ENCODE measurements at places on chromosomes 5 and 9. TPM values are rescaled to one million over a fixed set of nuclear protein-coding genes. Genes with fewer than 3 reads are reported as not detected.

- no peak for DNase-seq
These were observed 46.8 kb upstream of the PLPP6 start for GRCh38 chr9:4615251-4615650.

- no peak for DNase-seq
These were observed 338.7 kb upstream of the PDE4D start for GRCh38 chr5:60232036-60232795.

GRCh38 chr9:29816954-29817703 lies 2243.8 kb upstream of the C9orf72 start:
- DNase-seq: no peak

- DNase-seq: no peak
These were observed 13.6 kb downstream of the GTF3C4 start for GRCh38 chr9:132683873-132684272.

GRCh38 chr9:78030296-78030552 lies 1.4 kb downstream of the GNAQ start:
- DNase-seq: peak; percentile 16

GRCh38 chr9:131774636-131775035 lies 34.8 kb upstream of the RAPGEF1 start:
- DNase-seq: no peak

GRCh38 chr5:90136952-90137528 lies 272.5 kb downstream of the CETN3 start:
- DNase-seq: no peak

- no peak for DNase-seq
These were observed 40.9 kb downstream of the ZNF608 start for GRCh38 chr5:124705577-124705976.

GRCh38 chr5:131589510-131590348 lies 45.3 kb downstream of the RAPGEF6 start:
- DNase-seq: no peak

GRCh38 chr5:57002959-57003485 lies 51.1 kb upstream of the MIER3 start:
- no peak for DNase-seq

- DNase-seq: no peak
These were observed 15.8 kb upstream of the KIF4B start for GRCh38 chr5:154997746-154998145.

DNA sequence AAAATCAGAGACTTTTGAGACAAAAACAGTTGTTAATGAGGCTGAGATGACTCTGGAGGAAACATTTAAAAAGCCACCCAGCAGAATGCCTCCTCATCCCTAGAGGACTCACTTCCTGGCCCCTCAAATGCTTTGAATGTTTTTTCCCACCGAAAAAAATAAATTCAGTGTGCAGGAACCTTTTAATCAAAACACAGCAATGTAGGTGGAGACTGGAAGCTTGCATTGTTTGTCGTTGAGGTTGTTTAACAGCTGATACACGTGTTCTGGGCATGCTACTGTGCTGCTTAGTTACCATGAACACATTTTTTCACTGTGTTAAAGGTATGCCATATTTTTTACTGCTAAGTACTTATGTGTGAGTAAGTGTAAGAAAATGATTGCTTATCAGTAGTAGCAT lies 65.7 kb upstream of the ADCY2 start:
- no peak for DNase-seq

- peak; percentile 84 for DNase-seq
These were observed 822 bp downstream of the RASEF start for GRCh38 chr9:83061990-83062650.

DNA sequence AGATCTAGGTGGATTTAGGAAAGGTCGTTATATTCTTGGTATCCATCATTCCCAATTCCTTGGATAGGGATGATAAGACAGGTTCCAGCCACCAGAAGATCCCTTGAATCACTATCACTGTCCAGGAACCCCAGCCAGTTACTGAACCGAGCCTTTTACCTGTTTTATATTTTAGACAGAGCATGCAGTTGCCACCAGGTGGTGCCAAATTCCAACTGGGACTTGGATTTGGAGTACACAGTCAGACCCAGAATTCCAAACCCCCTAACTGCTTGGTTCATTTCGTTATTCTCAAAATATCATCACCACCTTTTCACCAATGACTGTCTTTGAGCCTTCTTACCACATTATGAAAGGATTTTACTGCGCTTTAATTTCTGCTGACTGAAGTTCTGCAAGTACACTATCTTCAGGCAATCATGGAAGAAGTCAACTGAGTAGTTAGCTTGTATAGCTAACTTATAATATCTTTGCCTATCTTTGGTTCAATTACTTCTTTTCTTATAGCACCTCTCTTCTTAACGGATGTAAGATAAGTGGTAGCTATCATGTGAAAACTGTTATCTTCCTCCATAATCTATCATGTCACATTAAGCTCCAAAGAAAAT lies 191.8 kb downstream of the PRR16 start:
- peak; percentile 46 for DNase-seq

- no peak for DNase-seq
These were observed 83.4 kb upstream of the SMIM23 start for GRCh38 chr5:171702135-171702770.

DNA sequence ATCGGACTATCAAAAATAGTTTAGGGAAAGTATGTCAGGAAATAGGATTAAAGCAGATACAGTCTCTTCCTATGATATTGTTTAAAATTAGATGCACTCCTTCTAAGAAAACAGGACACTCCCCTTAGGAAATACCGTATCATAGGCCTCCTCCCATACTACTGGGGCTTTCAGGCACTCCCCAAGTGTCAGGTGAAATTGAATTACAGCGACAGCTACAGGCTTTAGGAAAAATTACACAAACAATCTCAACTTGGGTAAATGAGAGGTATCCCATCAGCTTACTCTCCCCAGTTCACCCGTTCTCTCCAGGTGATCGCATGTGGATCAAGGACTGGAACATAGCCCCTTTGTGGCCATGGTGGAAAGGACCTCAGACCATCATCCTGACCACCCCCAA lies 110.4 kb upstream of the EPB41L4A start:
- DNase-seq: no peak

- DNase-seq: peak; percentile 95
These were observed 23.7 kb downstream of the NAIF1 start for GRCh38 chr9:128043467-128043868.

Gene MYO10
- total RNA-seq: 49.2 TPM

Gene PDCD1LG2
- total RNA-seq: 0.78 TPM

Gene ARID3C
- total RNA-seq: not detected

Gene DRD1
- total RNA-seq: not detected

Gene SLC36A3
- total RNA-seq: not detected

Gene SPINK5
- total RNA-seq: 0.13 TPM

Gene SLC34A3
- total RNA-seq: not detected

Gene RUFY1
- total RNA-seq: 63.9 TPM

Gene PLCXD3
- total RNA-seq: 1.3 TPM
